ENCODE measurements at places on chromosomes 4 and X.

DNA sequence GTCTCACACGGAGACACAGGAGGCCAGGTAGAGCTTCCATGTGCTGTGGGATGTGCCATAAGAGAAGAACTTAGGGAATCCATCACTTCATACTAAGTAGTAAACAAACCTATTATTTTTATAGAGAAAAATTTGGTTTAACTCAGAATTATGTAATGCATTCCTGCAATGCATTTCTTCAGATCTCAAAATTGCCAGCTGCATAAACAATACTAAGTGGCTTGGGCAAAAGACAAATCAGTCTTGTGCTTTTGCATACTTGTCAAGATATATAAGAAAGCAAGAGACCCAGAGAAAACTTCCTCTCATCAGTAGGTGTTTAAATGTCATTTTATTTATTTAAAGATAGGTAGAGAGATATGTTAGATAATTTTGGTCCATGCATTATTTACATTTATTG, 382.1 kb upstream of the CTSO start:
- DNase-seq, result no peak

DNA sequence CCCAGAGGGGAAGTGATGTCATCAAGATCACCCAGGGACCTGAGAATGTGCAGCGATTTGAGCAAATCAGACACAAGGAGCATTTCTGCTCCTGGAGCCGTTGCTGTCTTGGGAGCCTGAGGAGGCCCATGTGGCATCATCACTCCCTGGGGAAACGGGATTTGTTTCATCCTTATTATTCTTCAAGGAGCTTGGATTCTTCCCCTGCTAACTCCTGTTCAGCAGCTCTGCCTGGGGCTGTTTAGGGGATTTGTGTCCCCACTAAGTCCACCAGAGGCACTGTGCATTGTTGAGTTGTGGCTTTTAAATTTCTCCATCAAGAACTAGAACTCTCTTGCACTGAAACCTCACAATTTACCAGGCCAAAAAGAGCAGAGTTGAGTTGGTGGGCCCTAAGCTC, 104.2 kb upstream of the MSX1 start:
- DNase-seq, result no peak

DNA sequence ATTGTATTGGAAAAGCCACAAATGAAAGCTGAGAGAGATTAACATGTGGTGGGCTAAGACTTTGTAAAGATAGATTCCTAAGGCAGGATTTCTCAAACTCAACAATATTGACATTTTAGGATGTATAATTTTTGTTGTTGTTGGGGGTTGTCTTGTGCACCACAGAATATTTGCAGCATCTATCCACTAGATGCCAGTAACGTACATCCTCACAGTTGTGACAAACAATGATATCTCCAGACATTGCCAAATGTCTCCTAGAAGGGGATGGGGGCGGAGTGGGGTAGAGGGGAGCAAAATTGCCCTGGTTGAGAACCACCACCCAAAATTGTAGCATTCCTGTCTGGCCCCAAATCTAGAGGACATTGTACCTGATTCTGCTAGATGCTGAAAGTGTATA, 14.7 kb upstream of the CBR4 start:
- peak; percentile 70 for DNase-seq

DNA sequence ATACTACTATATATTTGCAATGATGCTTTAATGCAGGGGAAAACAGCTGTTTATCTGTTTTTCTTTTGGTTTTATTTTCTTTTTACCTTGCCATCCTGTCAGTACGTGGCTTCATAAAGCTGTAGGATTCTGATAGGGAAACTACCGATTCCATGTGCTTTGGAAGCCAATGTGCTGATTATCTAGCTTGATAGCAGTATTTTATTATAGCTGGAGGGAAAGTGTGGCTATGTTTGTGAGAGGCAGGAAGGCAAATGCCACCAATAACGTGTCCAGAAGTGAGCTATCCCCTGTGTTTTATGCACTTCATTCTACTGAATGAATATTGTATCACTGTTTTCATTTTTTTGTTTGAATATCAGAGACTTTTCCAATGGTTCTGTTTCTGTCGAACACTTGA, 43.7 kb downstream of the IL15 start:
- DNase-seq, result no peak

DNA sequence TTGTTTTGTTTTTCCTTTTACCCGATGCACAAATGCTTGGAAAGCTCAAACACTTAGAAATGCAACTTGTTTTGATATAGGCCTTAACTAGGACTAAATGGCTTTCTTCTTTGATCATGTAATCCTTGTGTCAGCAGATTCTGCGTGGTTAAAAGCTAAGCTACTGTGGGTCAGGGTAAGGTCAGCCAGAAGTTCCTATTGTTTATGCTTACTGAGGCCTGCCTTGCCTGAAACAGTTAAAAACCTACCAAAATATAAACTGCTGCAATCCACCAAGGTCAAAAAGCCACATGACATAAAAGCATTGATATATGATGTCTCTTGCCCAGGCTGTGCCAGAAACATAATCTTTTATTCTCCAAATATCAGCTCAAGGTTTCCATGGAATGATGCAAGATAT, 223.4 kb downstream of the FAM47B start:
- DNase-seq, result no peak

DNA sequence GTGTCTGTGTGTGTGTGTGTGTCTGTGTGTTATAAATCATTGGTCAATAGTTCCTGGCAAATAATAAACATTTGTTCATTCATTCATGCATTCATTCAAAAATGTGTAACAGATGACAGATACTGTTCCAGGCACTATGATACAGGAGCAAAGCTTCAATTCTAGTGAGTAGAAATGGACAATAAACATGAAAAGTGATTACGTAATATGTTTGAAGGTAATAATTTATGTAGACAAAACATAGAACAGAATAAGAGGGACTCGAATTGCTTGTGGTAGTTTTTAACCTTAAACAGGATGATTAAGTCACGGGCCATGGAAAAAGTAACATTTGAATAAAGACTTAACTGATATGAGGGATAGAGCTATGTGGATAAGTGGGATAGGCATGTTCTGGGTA, 90.1 kb upstream of the MAGEC2 start:
- no peak for DNase-seq

DNA sequence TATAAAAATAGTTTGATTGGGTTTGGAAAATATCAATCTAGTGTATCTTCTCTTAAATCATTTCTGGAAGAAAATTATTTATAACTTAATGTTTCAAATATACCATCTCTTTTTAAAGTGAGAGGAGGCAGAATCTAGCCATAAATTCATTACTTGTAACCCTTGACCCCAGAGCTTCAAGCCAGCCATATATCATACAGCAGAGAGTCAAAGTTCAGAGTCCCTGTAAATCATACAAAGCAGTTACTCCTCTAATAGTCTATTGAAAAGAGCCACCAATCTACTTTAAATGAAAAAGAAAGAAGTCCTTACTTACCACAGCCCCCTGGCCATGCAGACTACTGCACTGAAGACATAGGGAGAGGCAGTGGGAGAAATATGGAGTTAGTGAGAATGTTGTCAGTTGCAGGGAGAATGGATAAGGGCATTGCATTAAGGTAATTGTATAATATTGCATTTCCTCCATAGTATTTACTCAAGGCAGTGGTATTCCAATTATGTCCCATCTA, 229.5 kb downstream of the NKX6-1 start:
- DNase-seq, result no peak

DNA sequence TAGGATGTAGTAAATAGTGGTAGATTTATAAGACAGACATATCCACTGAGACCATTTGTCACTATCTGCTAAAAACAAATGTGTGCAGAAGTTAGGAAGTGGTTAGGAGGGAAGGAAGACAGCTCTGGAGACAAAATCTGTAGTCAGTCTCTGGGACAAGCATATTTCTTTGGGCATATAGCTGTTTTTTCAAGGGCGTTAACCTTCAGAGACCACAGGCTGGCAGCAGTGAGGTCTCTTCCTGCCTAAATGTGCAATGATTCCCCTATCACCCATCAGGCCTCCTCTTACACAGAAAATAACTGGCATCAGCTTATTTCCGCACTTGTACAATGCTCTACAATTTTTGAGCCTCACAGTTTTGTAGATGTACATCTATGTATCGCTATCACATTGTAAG, 6.5 kb downstream of the TMEM150C start:
- DNase-seq, result peak; percentile 87

- DNase-seq, result peak; percentile 52
Measured at GRCh38 chr4:158788516-158788915, 19.7 kb downstream of the FNIP2 start.

GRCh38 chr4:93515208-93515607, 313.3 kb upstream of the ATOH1 start:
- no peak for DNase-seq

GRCh38 chr4:6892190-6892908, 17.3 kb upstream of the TBC1D14 start:
- peak; percentile 88 for DNase-seq

GRCh38 chr4:164383358-164384220, 370.3 kb upstream of the SMIM31 start:
- DNase-seq, result peak; percentile 5

- peak; percentile 55 for DNase-seq
Measured at GRCh38 chrX:110407910-110408545, 49.4 kb downstream of the RTL9 start.

Measured in common myeloid progenitor, CD34-positive (primary cell).